ENCODE measurements at places on chromosomes 16 and 17.

DNA sequence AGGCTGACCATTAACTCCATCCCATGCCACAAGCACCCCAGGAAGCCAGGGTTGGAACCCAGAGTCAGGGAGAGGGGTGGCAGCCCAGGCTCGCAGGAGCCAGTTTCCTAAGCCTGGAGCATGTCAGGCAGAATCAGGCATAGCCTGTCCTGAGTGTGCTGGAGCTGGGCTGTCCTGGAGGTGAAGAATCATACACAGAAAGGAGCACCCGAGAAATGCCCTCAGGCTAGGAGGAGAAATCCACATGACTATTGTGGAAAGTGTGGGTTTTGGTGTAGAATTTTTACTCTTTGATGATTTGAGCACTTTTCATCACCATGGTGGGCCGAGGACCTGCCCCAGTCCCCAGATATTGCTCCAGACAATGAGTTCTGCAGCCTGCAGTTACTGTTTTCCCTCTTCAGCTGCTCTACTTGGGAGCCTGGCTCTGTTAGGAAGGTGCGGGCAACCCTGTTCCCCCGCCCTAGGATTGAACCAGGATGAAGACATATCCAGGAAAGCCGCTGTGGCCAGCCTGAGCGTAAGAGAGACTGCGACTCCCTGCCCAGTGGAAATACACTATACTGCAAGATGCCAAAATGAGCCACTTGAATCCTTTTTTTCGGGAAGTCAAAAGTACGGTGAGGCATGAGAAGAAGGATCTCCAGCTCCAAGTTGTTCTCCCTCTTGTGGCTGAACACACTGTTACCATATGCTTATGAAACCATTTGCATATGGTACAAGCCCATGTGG lies 29.0 kb upstream of the HEATR6 start:
- DNase-seq = no peak

DNA sequence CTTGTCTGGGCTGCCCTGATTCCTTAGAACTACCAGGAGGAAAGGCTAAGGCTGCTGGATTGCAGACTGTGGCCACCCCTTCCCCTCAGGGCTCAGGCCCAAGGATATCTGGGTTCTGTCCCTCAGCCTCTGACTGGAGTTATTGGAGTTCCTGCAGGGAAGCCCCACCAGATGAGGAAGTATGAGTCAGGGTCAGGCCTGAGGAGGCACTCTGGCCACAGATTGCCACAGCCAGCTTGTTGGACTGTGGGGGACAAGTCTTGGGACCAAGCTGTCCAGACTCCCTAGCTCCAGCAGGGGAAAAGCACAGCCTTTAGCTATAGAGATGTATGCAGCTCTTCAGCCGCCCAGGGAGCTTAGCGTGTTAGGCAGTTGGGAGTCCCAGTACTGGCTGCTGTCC lies 381.9 kb upstream of the TOM1L1 start:
- no peak for DNase-seq

DNA sequence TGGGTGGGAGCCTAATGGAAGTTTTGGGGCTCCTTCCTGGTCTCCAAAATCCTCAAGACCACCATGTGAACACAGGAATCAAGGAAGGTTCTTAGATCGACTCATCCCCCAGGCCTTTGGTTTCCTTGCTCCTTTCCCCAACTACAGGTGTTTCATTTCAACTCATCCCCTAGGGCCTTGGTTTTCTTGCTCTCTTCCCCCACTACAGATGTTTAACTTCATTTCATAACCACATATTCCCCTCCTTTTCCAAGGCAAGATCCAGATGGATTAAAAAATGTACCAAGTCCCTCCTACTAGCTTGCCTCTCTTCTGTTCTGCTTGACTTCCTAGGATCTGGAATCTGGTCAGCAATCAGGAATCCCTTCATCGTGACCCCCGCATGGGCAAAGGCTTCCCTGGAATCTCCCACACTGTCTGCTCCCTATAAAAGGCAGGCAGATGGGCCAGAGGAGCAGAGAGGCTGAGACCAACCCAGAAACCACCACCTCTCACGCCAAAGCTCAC lies at the start of gene CCL11:
Gene CCL11, plus strand, starts transcription at position 457 of the 507 bp plus-strand sequence. CDS start 67 bp downstream, outside the sequence.
- DNase-seq = no peak

GRCh38 chr16:10367616-10368188 lies 18.2 kb upstream of the ATF7IP2 start:
- DNase-seq = no peak

GRCh38 chr17:78940258-78940657 lies 15.1 kb upstream of the TIMP2 start:
- DNase-seq = no peak

DNA sequence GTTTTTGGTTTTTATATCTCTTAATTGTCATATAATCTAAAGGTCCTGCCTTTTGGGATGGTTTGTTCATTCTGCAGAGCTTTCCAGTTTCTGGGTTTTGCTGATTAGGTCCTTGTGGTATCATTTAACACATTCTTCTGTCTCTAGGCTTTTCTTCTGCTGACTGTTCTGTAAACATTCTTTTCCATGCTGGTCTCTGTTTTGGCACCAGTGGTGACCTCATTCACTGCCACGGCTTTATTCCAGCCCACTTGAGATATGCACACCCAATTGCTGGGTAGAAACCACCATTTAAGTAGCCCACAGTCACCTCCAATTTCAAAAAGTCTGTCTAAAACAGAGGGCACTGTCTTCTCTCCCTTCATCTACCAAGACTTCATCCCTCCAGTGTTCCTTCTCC lies 31.1 kb upstream of the COX10 start:
- DNase-seq = no peak

DNA sequence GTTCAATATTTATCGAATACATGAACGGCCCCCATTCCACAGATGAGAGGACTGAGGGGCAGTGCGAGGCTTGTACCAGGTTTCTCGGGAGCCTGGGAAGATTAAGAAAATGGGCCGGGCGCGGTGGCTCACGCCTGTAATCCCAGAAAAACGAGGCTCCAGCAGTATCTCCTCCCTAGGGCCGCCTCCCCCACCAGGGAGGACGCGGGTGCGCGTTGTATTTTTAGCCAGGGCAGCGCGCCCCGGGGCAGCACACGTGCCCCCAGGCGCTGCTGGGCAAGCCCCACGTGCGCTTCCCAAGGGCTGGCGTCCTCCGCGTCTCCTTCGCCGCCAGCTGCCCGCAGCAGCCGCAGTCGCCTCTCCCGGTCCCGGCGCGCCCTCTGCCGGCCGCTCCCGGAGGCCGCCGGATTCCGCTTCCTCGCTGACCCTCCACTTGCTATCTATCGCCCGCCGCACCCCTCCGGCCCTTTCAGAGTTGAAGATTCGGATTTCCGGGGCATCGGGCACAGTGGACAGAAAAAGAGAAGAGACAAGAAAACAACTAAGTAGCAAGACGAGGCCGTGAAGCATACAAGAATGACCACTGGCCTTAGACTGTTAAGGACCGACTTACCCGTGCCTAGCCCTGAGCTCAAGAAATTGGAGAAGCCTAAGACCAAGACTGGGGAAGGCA lies 1.9 kb upstream of the YBX2 start:
- DNase-seq = peak; percentile 45

GRCh38 chr16:66984892-66985311 lies 3.5 kb upstream of the CES4A start:
- no peak for DNase-seq

GRCh38 chr16:21570676-21571017 lies 28.7 kb upstream of the METTL9 start:
- DNase-seq = no peak

GRCh38 chr17:5943982-5944381 lies 126.2 kb upstream of the WSCD1 start:
- no peak for DNase-seq

DNA sequence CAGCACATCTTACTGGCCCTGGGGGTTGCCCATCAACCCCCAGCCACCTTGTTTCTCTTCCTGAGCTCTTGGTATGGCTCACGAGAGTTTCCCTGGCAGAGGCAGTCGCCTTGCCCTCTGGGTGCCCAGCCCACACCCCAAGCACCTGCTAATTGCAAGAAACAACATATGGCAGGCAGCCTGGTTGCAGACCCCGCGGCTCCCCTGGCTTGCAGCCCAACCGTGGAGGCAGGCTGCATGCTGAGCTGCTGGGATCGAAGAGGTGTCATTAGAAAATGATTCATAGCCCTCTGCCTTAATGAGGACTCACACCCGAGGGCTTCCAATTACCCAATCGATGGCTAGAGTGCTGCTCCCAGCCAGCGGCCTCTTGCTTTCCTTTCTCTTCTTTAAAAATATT lies 115.7 kb downstream of the TMEM114 start:
- DNase-seq = no peak

- no peak for DNase-seq
Observed at GRCh38 chr17:44267818-44268490, at the start of gene SLC4A1. SLC4A1 (minus strand) TSS chr17:44268135; CDS start chr17:44262866, 5,269 bp downstream.

DNA sequence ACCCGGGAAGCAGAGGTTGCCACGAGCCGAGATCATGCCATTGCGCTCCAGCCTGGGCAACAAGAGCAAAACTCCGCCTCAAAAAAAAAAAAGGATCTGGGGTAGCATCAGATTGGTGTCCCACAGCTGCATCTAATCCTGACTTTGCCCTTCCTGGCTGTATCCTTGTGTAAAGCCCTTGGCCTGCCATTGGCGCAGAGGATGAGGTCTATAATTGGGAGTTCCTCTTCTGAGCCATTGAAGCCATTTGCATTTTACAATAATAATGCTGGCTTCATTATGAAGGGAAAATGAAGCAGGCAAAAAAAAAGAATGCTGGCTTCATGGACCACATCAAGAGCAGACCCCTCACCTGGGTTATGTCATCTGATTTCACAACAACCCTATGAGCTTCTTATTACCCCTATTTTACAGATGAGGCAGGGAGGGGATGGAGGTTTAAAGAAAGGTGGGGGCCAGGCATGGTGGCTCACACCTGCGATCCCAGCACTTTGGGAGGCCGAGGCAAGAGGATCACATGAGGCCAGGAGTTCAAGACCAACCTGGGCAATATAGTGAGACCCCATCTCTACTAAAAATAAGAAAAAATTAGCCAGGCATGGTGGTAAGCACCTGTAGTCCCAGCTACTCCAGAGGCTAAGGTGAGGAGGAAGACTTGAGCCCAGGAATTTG lies 1.2 kb upstream of the LITAFD start:
- DNase-seq = no peak

- no peak for DNase-seq
Observed at GRCh38 chr17:42684929-42685556, 2.7 kb downstream of the CNTNAP1 start.

DNA sequence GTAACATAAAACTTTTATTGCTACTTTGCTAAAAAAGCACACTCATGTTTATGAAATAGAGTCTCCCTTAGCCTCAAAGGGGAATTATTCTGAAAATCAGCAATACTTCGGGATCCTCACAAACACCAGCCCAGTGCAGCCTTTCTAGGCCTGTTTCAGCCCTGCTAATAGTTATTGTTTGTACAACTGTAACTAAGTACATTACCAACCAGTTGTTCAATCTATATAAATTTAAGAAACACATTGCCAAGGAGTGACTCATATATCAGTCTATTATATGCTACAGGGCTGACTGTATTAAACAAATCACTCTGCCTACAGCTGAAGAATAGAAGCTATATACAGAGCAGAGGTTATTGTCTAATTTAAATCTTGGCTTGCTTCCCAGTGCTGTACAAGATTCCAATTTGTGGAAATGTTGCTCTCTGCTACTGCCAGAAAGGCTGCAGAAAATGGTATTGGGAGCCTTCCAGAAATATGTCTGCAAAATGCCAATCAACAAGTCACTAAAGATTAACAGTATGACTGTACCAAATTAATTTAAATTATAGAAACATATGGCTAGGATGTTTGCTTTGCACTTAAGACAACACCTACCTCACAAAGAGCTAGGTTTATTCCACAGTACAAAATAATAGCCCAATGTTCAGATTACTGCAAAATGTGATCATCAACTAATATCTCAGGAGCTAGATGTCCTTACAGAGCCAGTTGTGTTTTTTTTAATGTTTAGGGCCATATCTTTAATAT lies 49.7 kb downstream of the TOX3 start:
- DNase-seq = no peak

- DNase-seq = no peak
Observed at GRCh38 chr17:69812240-69812837, 262.7 kb upstream of the KCNJ16 start.

DNA sequence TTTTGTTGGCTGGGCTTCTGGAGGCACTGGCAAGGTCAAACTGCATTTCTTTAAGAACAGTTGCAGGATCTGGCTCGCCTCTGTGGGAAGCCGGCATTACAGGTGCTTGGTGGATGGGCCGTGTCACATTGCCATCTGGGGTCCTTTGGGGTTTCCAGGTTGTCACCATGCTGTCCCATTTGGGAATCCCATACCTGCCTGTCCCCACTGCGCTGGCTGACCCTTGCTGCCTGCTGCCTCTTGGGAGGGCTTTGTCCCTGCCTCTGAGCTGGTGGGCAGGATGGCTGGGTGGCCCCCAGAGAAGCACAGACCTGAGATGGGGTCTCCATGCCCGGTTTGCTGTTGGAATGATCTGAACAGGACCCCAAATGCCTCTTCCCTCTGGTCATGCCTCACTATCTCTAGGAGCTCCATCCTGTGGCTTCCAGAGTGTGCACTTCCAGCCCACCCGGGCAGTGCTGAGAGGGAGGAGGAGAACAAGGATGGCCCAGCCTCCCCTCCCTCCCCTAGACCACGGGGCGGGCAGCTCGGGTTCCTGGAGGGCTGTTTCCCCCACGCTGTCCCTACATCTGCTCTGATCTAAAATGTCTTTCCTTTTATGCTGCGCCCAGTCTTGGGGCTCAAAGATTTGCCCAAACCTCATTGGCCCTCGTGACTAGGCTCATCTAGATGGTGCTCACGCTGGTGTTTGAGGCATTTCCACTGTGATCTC lies 28.0 kb downstream of the OR1D5 start:
- DNase-seq = no peak

- no peak for DNase-seq
Observed at GRCh38 chr17:17109256-17109655, 67.0 kb downstream of the MPRIP start.

DNA sequence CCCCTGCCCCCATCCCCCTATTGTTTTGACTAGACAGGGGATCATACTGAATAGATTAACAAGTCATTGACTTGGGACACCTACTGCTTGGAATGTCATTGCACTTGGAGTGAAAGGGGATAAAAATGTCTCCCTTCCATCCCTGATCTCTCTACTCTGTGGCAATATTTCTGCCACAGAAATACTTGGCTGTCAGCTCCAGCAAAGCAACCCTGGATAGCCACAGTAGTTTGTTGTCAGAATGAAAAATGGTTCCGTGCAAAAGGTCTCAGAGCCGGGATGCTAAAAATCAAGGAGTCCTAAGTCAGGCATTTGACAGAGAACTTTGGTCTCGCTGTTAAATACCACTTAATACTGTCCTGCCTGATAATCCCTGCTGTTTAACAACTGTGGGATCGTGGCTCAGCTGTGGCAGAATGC lies 722.0 kb upstream of the SOX9 start:
- no peak for DNase-seq

- DNase-seq = no peak
Observed at GRCh38 chr17:55340686-55341085, 75.9 kb downstream of the HLF start.

- no peak for DNase-seq
Observed at GRCh38 chr17:16439303-16439791, 24.0 kb downstream of the TRPV2 start.

GRCh38 chr16:15897834-15898254 lies 9.4 kb upstream of the CEP20 start:
- no peak for DNase-seq

DNA sequence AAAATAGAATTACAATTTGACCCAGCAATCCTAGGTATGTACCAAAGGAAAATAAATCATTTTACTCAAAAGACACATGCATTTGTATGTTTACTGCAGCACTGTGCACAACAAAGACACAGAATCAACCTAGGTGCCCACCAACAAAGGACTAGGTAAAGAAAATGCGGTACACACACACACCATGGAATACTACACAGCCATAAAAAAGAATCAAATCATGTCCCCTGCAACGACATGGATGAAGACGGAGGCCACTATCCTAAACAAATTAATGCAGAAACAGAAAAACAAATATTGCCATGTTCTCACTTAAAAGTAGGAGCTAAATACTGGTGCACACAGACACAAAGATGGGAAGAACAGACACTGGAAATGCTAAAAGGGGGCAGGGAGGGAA lies 36.2 kb downstream of the BRD7 start:
- DNase-seq = no peak
